ENCODE measurements at places on chromosomes 13 and 19.

DNA sequence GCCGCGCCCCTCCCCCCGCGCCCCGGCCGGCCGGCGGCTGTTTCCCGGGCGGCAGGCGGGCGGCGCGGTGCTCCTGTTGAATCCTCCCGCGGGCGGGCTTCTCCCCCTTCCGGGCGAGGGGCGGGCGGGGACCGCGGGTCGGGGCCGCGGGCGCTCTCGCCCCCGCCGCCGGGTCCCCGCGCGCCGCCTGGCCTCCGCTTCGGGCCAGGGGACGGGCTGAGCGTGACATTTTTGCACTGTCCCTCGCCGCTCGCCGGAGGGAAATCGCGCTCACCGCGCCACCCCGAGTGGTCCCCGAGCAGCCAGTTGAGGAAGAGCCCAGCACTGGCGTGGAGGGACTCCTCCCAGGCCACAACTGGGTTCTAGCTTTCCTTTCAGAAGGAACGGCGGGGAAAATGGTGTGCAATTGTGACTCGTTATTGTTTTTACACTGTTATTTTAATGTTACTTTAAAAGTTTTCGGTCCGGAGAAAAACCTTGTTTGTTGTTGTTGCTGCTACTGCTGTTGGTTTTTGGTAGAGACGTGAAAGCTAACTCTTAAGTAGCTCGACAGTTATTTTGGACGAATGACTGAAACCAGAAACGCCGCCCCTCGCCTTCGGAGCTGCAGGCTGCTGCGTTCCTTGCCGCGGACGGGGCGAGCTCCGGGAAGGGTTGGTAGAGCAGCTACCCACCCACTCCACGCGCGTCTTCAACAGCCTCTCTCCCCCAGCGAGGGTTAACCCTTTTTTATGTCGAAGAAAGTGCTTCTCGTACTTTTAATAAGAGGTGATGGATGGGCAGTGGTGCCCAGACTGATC is 959 bp downstream of the PDS5B start:
- peak; percentile 41 for DNase-seq

DNA sequence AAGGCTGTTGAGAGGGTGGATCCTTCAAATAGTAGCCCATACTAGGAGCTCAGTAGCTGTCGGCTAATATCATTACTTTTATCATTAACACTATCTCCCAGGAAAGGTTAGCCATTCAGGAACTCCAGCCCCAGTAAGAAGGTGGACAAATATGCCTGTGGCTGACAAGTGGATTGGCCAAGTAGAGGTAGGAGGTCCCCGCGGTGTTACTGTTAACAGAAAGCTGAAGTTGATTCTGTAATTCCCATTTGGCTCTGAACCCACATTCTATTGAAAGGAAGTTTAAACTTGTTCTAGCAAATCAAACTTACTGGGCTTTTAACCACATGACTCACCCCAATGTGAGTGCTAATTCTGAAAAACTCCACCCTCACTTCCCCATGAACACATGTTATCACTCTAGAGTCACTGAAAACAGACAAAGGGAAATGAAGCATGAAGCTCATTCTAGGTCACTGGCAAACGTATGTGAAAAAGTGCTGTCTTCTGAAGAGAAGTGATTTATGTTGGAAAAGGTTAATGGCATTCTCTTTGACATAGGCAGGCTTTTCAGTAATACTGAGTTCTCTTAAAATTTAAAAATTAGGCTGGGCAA is 273.5 kb downstream of the FGF14 start:
- no peak for DNase-seq

GRCh38 chr19:38719761-38720558 is 24.3 kb downstream of the CAPN12 start:
- DNase-seq: no peak

DNA sequence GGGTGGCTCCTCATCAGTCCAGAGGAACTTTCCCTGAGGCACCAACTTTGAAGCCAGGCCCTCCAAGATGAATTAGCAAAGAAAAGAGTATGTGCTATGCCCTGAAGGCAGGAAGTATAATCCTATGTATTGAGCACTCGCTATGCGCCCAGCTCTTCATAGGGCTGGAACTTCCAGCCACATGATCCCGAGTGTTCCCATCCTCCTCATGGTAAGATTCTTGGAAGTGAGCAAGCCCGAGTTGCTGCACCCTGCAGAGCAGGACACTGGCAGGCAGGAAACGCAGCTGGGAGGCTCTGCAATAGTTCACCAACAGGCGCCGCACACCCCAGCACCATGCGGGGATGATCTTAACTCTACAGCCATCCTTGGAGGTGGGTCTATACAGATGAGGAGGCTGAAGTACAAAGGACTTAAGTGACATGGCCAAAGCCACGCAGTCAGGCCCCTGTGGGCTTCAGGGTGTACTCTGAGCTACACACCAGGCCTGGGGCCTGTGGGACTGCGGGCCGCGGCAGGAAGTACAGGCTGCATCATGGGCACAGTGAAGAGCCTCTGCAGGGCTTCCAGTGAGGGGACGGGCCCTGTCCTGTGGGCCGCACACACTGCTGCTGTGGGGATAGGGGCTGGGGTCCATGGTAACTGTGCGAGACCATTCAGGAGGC is 25.1 kb downstream of the C19orf47 start:
- DNase-seq: no peak

GRCh38 chr19:31613683-31614219 is 264.5 kb upstream of the TSHZ3 start:
- no peak for DNase-seq
